ENCODE measurements at places on chromosomes 3 and 15.

DNA sequence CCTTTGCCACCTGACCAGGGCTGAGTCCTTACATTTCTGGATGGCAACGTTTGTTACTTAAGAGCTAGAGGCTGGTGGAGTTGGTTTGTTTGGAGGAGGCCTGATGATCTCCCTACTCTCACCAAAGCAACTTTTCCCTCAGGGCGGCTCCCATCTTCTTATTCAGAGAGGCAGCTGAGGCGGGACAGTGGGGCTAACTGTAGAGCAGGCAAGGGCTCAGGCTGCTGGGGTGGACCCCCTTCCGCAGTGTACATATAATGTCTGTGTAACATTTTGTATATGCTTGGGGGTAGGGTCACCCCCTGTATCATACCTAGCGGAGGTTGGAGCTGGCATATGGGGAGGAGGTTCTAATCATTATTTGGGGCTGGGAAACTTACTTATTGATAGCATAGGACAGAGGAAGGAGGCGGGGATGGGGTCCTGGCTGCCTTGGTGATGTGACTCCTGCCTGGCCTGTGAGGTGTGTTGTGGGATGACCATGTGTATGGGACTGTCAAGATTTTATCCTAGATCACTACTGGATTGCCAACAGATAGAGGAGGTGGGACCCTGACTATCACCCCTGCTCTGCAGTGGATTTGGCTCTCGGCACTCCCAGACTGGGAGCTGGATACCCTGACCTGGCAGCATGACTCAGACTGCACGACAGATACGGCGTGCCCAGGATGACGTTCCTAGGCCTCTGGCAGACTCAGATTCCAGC, 52.5 kb upstream of the UBE2Q2 start:
- no peak for DNase-seq

GRCh38 chr15:68617001-68617400, 38.2 kb downstream of the CORO2B start:
- DNase-seq = no peak

DNA sequence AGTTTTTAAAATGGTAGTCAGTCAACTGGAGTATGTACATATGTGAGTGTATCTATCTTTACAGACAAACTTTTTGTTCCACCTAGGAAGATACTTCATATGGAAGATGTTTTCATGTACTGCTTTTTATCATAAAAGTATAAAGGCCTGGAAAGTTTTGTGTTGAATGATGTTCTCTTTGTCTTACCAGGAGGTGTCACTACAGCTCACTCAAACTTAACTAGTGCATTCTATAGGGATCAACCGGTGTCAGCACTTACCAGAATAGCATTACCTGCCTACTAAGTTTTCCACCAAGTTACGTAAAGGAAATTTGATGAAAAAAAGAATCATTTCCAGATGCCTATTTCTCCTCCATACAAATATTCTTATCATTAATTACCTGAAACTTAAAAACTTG, 522.6 kb upstream of the SEMA6D start:
- no peak for DNase-seq

DNA sequence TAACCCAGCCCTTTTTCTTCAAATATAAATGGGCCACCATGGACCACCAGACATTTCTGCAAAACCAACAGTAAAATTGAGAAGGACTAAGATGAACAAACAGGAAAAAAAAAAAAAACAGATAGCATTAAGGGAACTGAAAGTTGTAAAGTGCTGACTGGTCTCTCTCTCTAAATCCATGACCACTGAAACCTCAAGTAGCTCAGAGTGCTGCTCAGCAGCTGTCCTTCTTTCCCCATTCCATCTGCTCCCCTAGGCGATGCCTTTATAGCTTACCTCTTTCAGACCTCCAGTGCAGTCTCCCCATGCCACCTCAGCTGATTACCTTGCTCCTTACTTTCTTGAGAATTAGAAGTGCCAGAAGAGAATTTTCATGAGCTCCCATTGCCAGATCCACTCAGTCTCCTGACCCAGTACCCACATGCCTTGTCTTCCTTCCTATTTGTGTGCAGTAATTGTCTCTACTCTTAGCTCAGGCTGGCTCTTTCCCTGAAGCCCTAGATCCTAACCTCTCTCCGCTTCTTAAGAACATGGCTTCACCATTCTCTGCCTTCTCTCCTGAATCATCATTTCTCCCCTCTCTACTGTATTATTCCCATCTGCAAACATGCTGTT, 23.9 kb upstream of the XIRP1 start:
- DNase-seq = no peak

DNA sequence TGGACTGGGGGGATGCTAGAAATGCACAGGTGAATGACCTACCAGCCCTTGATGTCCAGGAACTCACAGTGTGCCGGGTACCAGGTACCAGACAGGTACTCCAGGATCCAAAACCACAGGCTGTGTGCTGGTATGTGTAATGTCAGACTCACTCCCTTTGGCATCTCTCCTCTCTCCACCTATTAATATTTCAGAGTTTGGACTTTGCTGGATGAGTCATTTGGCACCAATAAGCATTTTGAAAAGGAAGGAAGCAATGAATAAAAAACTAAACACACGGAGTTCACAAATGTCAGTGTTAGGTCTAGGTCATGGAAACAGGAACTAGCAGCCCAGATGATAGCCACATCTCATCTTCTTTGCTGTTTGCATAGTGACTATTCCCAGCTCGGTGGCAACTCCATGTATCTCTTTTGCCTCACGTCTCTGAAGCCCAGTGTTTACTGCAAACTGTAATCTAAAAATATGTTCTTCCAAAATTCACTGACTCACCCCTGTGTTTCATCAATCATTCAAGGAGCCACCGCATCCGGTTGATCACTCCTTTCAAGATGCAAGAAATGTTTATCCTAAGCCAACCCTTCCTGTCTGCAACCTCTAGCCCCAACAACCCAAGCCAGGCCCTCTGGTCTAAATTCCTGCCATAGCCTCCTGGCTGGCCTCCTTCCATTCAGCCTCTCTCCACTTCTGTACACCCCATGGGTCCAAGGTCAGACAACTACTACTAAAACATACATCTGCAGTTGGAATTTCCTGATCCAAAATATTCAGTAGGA, 8.4 kb downstream of the ITGB5 start:
- peak; percentile 96 for DNase-seq

DNA sequence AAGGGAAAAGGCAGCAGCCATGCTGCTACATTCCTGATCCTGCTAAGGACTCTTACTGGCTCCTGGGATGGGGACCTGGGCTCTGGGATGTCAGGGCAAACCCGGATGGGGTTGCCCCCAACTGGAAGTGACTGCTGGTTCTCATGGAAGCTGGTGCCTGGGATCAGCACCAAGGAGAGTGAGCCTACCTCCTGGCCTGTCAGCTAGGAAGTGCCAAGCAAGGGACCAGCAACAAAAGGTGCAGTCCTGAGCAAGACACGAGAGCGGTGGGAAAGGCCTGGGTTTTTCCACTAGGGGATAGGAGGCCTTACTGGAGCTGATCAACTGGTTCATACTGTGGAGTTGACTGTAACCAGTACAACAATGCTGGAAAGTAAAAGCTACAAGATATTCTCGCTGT, 47.9 kb upstream of the SYNM start:
- no peak for DNase-seq

DNA sequence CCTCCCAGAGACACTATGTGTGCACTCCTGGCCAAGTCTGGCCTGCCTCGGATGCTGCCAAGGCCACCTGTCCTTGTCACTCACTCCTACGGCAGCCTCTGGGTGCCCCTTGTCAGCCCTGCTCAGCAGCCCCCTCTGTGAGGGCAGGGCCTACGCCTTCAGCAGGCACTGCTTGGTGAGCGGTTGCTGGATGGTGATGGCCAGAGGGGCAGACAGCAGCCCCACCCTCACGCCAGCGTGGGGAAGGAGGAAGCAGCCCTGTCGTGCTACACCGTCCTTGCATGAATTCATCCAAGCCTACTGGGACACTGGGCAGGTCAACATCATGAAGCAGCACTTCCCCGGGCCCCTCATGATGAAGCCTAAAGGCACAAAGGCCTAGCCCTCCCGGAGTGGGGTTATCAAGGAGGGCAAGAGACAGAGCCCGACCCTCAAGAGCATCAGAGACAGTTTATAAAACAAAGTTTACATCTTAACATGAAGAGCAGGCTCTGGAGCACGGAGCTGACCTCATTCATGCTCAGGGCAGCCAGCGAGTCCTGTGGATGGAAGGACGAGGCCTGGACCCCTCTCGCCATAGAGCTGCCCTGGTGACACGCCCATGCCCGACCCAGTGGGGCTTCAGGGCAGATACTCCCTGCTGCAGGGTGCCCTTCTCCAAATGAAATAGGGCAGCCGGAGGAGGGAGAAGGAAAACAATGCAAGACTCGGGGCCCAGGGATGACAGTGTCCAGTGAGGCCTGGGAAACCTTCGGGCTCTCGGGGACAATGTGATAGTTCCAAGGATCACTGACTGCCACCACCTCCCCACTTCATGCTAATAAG, 25.3 kb downstream of the CHDH start:
- DNase-seq = no peak

- DNase-seq = no peak
These were observed 65.9 kb upstream of the ACTC1 start for GRCh38 chr15:34861214-34861613.

DNA sequence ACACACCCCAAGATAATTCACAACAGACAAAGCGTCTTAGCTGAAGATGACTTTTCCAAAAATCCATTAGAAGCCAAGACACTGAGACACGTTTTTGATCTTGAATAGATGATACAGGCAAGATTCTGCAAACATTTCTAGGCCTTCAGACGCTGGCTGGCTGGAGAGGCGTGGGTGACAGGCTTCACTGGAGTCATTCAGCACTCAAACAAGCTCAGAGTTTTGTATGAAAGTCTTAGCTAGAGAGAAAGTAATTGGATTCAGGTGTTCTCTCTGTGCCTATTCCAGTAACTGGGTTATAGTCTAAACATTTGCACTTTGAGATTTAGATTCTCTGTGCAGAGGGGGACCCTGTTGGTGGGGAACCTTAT, 147.7 kb upstream of the BHLHE40 start:
- no peak for DNase-seq

GRCh38 chr3:74089814-74090213, 465.1 kb upstream of the PDZRN3 start:
- no peak for DNase-seq

DNA sequence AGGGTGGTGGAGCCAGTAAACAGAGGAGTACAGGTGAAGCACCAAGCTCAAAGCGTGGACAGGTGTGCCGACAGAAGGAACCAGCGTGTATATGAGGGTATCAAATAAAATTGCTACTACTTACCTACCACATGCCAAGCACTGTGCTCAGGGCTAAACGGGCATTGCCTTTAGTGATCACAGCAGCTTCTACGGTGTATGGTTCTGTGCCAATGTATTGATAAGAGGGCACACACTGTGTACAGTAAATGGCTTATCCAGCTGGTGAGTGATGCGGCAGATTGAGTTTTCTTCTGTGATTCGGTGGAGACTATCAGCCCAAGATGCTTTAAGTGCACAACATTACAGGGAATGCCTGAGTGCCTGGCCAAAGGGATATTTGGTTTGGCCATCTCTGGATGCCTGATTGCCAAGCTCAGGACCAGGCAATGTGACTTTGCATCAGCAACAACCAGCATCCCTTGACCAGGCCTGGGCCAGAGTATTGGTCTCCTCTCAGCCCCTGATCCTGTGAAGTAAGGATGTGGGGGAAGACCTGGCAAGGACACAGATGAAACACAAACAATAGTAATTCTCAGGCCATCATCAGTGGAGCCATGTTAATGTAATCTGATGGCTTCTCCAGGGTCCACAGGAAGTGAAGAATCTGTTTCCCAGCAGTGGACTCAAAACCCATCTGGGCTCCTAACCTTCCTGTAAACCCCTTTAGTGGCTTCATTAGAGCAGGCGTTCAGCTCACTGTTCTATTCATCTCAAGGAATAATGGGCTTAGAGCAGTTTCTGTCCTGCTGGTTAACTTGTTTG, 14.1 kb downstream of the STARD5 start:
- DNase-seq = no peak

DNA sequence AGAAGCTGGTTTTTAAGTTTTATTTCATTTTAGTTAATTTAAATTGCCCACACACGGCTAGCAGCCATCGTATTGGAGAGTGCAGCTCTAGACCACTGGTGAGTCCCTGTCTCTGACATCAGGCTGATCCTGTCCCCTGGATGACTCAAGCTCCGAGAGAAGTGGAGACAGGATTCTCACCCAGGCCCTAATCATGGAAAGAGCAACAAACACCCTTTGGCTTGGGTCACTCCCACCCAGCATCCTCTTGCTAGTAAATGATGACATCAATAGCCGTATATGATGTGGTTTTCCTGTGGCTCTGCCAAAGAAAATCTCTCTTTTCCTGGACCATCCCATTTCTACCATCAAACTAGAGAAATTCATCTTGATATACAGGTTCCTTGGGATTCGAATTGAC, 182.2 kb downstream of the NTRK3 start:
- DNase-seq = no peak

- DNase-seq = no peak
These were observed 411 bp upstream of the EIF2B5 start for GRCh38 chr3:184134746-184135148.

GRCh38 chr3:176663837-176664831, 533.1 kb downstream of the TBL1XR1 start:
- DNase-seq = peak; percentile 39

- DNase-seq = no peak
These were observed 72.9 kb upstream of the SLC6A1 start for GRCh38 chr3:10919636-10920035.
